CD4-positive, alpha-beta T cell treated with Interleukin-4 for 4 hours (primary cell): ENCODE measurements at places on chromosomes 2 and 18.

GRCh38 chr2:238939521-238940403 is 91.9 kb downstream of the TWIST2 start:
- no peak for DNase-seq

DNA sequence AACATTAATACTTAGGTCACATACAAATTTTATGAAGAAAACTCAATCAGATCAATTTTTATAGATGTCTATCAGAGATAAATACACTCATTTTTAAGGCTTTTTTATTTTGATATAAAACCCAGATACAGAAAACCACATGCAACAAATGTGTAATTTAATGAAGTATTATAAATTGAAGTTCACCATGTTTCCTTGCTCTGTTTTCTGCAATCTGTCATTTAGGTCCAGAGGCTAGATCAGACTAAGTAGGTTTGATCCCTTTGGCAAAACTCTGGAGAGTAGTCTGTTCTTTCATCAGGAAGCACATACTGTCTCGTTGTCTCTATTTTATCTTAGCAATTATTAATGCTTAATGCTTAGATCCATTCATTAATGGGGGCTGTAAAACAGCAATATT is 841.6 kb downstream of the MBD2 start:
- DNase-seq = no peak

DNA sequence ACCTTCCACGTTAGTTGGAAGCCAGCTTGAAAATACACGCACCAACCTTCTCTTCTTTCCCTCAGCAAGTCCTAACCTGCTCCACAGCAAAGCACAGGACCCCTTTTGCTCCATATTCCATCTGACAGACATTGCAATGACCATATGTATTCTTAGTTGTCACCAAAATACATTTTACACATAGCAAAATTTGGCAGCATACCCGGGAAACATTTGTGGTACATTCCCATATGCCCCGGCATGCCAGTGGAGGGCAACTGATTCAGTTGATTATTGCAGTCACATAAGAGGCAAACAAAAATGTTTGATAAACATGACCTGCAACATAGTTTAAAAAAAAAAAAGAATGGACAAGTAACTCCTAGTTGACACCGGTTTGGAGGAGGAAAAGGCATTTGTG is 202.1 kb upstream of the UBE2E3 start:
- DNase-seq = no peak

DNA sequence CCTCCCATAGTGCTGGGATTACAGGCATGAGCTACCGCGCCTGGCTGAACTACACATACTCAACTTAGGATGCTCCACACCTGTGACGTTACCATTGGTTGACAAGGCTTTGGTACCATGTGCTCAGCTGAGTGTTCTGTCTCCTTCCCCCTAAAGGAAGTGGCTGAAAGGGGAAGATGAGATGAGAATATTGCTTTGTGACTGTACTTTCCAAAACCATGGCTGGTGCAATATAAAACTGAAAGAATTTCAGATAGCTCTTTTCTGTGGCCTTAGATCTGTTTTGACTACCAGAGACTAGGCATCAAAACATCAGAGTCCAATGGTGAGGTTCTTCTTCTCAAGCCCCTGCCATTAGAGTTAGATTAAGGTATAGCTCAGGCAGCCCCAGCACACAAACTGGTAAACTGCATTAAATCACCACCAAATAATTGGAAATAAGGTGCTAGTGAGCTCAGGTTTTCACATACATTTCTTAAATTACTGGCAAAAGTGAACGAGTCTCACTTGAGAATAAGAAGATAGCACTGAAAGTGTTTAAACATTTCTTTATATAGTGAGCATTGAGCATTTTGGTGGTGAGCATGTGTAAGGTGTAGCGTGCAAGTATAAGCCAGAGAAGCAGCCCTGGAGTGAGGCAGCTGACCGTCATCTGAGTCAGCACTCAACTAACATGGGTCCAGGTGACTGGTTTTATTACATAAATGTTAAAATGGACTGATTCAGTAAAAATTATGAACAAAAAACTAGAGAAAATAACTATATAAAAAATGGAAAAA is 113.5 kb upstream of the FZD5 start:
- no peak for DNase-seq

- DNase-seq = no peak
These were observed 101.7 kb upstream of the PGAP1 start for GRCh38 chr2:197028230-197028629.

GRCh38 chr2:230814616-230815015 is 50.1 kb upstream of the ITM2C start:
- DNase-seq = no peak
